Kidney epithelial cell (primary cell): ENCODE measurements at places on chromosomes 11 and 22. TPM values are rescaled to one million over a fixed set of nuclear protein-coding genes. Genes with fewer than 3 reads are reported as not detected.

The GRAP2 gene
- not detected in 2 replicates for total RNA-seq

The SHANK2 gene
- total RNA-seq, result 12.5 and 16.0 TPM in 2 replicates

The PLXNB2 gene
- total RNA-seq, result 251 and 302 TPM in 2 replicates

The ENTHD1 gene
- total RNA-seq, result not detected in 2 replicates

The TRIM6 gene
- 3.4 and 4.9 TPM in 2 replicates for total RNA-seq
